ENCODE measurements at places on chromosomes 1 and 21.

GRCh38 chr1:89436856-89437255, 73.0 kb downstream of the GBP6 start:
- DNase-seq: no peak

- DNase-seq: no peak
These were observed 104.1 kb downstream of the SLC35F3 start for GRCh38 chr1:234008591-234008990.

DNA sequence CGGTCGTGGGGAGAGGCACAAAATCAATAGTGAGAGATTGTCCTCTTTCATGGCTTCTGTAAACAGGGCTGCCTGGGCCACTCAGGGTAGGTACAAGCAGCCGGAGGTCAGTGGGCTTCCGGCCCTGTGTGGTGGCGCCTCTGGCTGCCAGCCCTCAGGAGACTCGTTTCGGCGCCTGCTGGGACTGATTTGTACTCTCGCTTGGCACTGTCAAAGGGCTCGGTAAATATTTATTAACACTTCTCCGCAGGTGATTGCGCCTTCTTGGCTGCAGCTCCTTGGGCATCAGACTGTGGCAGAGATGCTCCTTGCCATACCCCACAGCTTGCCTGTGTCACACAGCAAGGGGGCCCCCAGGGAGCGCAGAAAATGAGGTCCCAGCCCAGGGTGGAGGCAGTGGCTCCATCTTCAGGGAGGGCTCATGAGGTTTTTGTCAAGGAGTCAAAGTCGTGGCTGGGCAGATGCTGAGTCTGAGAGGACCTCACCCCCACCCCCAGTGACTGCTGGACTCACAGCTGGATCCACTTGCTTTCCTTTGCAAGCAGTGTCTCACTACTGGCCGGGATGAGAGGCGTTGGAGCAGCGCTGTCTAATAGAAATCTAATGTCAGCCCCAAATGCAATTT, 262.5 kb downstream of the GRIK3 start:
- DNase-seq: no peak

GRCh38 chr1:14366091-14367018, 232.1 kb upstream of the KAZN start:
- DNase-seq: no peak

GRCh38 chr1:22342734-22343191, 108.9 kb upstream of the ZBTB40 start:
- no peak for DNase-seq

GRCh38 chr1:43731867-43732531, 24.7 kb downstream of the ST3GAL3 start:
- peak; percentile 38 for DNase-seq

GRCh38 chr1:85936470-85936869, 220.1 kb downstream of the COL24A1 start:
- no peak for DNase-seq

DNA sequence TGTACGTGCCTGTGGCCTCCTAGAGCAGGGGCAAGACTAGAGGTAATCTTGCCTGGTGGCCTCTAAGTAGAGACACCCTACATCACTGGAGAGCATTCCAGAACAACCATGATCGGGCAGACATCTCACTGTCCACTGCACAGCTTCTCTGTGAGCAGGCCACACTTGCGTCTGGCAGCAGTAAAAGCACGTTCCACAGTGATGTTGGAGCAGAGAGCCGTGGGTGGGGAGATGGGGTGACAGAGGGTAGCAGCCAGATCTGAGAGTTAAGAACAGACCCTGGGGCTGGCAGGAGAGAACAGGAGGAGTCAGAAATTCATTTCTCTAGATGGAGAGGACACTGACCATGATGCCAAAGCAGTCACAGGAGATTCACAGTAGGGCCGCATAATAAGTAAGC, 293.0 kb downstream of the HHAT start:
- no peak for DNase-seq

- peak; percentile 92 for DNase-seq
These were observed 12.3 kb downstream of the IFI6 start for GRCh38 chr1:27659497-27660299.

DNA sequence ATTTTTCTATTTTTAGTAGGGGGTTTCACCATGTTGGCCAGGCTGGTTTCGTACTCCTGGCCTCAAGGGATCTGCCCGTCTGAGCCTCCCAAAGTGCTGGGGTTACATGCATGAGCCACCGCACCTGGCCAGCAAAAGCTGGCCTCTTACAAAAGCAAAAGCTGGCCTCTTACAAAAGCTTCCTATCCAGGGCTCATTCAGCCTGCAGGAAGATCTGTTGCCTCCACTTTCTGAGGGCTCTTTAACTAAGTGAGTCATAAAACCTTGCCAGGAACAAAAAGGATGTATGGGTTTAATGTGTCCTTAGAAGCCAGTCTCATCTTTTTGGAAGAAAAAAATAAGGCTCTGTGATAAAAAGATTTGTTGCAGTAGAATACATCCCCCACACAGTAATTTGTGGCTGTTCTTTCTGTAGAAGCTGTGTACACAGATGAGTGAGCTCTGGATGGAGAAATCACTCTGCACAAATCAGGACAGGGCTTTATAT, 15.0 kb downstream of the HTR1D start:
- no peak for DNase-seq

GRCh38 chr1:222817529-222817928, 2.7 kb downstream of the DISP1 start:
- DNase-seq: no peak

DNA sequence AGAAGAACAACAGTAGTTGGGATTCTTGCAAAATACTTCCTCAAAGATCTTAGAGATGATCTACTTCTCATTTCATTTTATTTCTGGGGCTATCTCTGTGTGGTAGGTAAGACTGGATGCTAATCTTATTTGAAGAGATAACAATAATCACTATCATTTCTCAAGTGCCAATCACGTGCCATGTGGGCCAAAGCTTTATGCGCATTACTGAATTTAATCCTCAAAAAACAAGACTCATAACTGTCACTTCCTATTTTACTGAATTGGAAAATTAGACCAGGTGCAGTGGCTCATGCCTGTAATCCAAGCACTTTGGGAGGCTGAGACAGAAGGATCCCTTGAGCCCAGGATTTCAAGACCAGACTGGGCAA, 121.7 kb downstream of the KCNN3 start:
- DNase-seq: peak; percentile 65

GRCh38 chr1:113459279-113459678, 69.0 kb downstream of the MAGI3 start:
- DNase-seq: no peak

GRCh38 chr1:8633741-8634501, 183.5 kb downstream of the RERE start:
- DNase-seq: no peak

- no peak for DNase-seq
These were observed 205.1 kb upstream of the EDN2 start for GRCh38 chr1:41689558-41689981.

- DNase-seq: no peak
These were observed 3.5 kb upstream of the MKNK1 start for GRCh38 chr1:46607345-46608130.

DNA sequence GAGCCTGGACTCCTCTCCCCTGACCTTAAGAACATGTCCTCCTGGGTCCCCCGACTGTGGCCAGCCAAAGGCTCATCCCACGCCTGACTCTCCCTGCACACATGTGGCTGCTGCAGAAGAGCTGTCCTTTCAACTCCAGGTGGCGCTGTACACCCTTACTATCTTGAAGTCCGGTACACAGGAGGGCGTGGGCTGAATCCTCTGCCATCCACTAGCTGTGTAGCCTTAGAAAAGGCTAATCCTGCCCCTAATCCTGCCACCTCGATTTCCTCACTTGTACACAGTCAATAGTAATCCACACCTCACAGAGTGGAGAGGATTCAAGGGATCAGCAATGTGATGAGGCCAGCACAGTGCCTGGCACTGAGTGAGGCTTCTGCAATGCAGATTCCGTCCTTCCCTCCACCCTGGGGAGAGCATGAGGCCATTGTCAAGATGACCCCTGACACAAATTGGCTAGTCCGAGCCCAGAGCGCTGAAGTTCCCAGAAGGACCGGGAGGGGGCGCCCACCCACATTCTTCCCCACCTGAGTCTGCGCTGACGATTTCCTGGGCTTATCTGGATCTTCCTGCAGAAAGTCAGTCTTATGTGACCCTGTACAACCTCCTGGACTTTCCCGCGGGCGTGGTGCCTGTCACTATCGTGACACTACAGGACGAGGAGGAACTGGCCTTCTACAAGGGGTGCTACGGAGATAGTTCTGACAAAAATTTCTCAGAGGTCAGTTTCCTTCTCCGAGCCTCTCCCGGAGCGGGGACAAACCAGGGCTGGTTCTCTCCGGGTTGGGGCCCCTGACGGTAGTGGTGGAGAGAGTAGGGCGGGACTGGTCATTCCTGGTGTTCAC, 47.1 kb upstream of the DMBX1 start:
- peak; percentile 80 for DNase-seq

GRCh38 chr21:45844181-45844580, 137.4 kb upstream of the COL6A1 start:
- DNase-seq: no peak

GRCh38 chr1:89608984-89609725, 23.8 kb upstream of the LRRC8C start:
- no peak for DNase-seq

GRCh38 chr1:156667610-156667967, 9.6 kb downstream of the NES start:
- no peak for DNase-seq

DNA sequence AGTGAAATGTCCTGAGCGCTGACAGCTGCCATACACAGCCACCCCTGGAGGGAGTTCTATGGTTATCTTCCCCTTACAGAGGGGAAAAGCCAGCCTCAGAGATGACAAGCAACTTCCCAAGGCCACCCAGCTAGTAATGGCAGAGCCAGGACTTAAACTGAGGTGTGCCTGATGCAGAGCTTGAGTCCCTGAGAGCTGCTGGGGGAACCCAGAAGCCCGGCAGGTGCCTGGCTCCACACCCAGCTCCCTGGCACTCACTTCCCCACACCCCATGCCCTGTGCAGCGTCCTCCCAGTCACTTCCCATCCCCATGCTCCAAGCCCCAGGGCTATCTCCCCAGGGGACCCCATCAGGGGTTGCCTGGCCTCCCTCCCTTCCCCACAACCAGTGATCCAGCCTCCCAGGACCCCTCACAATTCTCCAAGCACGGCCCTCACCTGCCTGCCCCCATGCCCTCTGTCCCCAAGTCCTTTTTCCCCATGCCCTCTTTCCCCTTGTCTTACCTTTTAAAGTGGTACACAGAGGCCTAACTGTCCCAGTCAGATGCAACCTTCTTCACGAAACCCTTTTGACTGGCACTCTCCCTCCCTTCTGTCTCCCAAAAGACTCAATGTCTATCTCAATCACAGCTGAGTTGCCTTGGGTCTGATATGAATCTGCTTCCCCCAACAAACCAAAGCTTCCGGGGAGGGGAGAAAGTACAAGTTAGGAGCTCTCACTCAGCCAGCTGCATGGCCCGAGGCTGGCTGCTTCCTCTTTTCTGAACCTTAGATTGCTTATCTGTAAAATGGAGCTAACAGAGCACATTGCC, 39.8 kb upstream of the LRP8 start:
- peak; percentile 23 for DNase-seq

DNA sequence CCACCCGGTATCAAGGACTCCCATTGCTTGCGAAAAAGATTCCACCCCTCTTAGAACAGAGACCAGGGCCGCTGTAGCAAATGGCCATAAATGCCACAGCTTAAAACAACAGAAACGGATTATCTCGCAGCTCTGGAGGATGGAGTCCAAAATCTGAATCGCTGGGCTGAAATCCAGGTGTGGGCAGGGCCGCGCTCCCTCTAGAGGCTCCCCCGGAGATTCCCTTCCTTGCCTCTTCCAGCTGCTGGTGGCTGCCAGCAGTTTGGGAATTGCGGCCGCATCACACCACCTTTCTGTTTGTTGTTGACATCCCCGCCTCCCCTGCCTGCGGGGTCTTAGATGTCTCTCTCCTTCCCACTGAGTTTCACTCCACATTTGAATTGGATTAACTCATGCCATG, 15.6 kb downstream of the PDE9A start:
- DNase-seq: peak; percentile 84

GRCh38 chr1:85494074-85494903, 29.3 kb upstream of the DDAH1 start:
- no peak for DNase-seq

- DNase-seq: no peak
These were observed 51.1 kb upstream of the NTPCR start for GRCh38 chr1:232899268-232899667.

GRCh38 chr1:237105826-237106225, 63.8 kb downstream of the RYR2 start:
- DNase-seq: no peak

- no peak for DNase-seq
These were observed at the start of gene EDARADD for GRCh38 chr1:236393681-236394481. Gene EDARADD, plus strand, starts transcription at chr1:236394286. Its CDS starts 159 bp downstream, at chr1:236394445.

- DNase-seq: no peak
These were observed 8.9 kb downstream of the SKI start for GRCh38 chr1:2236695-2237677.

- no peak for DNase-seq
These were observed at the start of gene CHIA for GRCh38 chr1:111290630-111291029. Gene CHIA, plus strand, starts transcription at chr1:111290851. Its CDS starts 19,617 bp downstream, at chr1:111310468.

DNA sequence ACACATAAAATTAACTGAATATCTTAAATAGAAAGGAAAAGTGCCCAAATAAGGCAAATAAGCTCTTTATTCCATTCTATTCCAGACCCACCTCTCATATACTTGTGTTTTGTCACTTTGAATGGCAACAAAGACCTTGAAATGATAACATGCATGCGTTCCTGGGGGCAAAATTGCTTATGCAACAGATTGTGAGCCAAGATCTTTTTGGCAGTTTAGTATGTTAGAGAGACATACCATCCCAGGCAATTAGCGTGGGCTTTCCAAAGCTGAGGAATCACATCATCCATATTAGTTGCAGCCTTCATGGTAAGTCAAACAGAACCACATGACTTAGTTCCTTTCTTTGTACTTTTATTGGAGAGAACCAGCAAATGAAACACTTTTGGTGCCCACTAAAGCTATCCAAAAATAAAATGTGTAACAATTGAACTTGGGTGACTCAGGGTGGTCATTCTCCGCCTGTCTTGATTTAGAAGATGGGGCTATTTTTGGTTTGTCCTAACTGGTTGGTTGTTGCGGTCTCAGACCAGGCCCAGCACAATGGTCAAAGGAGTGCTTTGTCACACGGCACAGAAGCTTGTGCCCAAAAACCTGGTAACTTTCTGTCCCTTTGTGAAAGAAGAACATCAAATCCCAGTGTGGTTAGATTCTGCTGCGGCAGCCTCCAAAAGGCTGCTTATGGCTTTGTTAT, 68.7 kb upstream of the ATF3 start:
- DNase-seq: no peak

- DNase-seq: no peak
These were observed 177.2 kb downstream of the PBX1 start for GRCh38 chr1:164736137-164736536.

All from D341Med (cell line).